ENCODE measurements at places on chromosomes 2 and 18. TPM values are rescaled to one million over a fixed set of nuclear protein-coding genes. Genes with fewer than 3 reads are reported as not detected.

GRCh38 chr2:215420471-215420935, 15.4 kb downstream of the FN1 start:
- H3K27me3 ChIP-seq = no peaks in the 10 kb centered on the region
- H3K27ac ChIP-seq = no peak overlapping the region
- H3K4me1 ChIP-seq = no peaks in the 10 kb centered on the region
- H3K36me3 ChIP-seq = peaks cover 22% of the 10 kb centered on the region

DNA sequence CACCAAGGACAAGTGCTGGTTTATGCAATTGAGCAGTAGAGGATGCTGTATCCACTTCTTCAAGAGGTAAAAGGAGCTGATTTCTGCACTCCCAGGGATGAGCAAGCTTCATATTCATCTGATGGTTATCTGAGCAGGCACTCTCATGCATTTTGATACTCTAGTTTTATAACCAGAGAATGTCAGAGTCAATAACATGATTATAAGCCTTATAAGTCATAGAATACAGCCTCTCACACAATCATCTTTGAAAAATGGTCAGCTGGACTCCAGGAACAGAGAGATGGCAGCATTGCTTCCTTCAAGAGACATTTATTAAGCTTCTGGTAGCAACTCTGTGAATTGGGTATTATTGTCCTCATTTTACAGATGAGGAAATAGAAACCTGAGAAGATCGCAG, 167.1 kb downstream of the SLC8A1 start:
- no peaks in the 10 kb centered on the region for H3K27me3 ChIP-seq
- no peaks in the 10 kb centered on the region for H3K36me3 ChIP-seq
- no peak for DNase-seq
- no peak overlapping the region for H3K4me3 ChIP-seq
- H3K27ac ChIP-seq = no peak overlapping the region

DNA sequence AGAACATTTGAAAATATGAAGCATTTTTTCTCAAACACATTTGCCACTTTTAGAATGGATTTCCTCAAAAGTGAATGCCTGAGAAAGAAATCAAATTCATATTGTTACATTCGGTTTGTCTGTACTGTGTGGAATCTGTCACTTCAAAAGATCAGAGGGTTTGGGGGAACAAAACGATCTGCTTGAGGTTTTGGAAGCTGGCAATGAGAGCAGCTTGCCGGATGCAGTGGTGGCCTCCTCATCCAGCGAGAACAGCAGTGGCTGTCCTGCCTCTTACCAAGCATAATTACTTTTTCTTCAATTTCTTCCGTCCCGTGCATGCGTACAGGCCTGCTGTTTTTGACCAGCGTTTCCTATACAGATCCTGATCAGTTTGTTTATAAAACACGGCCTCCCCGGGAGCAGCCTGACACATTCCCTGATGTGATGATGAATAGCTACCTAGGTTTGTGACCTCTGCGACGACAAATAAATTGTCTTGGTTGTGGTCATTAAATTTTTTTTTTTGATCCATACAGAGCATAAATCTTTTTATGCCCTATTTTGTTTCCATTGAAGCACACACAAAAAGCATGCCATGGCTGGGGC, 45.2 kb downstream of the ITGA6 start:
- H3K4me1 ChIP-seq = no peaks in the 10 kb centered on the region
- no peaks in the 10 kb centered on the region for H3K27me3 ChIP-seq
- H3K27ac ChIP-seq = no peak overlapping the region
- no peak for DNase-seq
- no peaks in the 10 kb centered on the region for H3K36me3 ChIP-seq

DNA sequence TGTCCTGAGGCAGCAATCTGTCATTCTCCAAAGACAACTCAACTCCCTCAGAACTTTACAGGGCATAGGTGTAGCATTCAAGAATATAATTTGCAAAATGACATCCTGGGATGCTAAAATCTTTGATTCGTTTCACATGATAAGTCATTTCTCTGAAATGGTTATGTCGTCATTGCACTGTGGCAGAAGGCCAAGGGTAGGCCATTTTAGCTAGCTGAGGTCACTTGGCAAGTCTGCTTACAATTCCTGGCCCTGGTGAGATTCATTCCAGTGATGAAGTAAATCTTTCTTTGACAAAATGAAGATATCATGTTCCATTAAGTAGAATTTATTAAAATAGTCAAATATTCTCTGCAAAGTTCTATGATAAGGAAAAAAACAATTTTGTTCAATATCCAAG, 1410.3 kb upstream of the LRRTM1 start:
- H3K27me3 ChIP-seq = no peaks in the 10 kb centered on the region
- H3K4me3 ChIP-seq = no peak overlapping the region
- H3K4me1 ChIP-seq = no peaks in the 10 kb centered on the region
- H3K27ac ChIP-seq = no peak overlapping the region
- DNase-seq = no peak
- no peaks in the 10 kb centered on the region for H3K36me3 ChIP-seq

DNA sequence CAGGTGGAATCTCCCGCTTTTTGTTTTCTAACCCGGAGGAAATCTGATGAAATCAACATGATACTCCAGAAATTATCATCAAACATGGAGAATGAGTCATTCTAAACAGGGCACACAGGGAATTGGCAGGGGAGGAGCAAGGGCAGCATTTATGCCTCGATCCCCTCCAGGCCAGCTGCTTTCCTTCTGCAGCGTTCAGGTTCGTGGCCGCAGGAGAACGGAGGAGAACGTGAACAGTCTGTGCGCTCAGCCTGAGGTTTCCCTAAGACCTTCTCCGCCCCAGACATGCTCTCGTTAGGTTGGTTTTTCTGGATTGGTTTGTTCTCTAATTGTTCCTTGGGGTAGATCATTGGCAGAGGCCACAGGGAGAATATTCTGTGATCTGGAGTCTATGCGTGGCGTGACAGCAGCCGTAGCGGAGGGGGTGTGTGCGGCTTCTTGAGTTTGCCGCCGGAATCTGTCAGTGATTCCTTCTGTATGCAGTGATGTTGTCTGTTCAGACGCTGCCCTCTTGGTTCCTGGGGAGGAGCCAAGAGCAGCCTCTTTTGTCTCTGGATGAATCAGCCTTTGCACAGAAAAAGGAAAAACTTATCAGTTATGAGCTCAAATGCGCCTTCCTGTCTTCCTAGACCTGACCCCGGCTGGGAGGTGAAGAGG, 75.9 kb downstream of the SH3BP4 start:
- H3K36me3 ChIP-seq = no peaks in the 10 kb centered on the region
- H3K27ac ChIP-seq = peak overlapping the region; percentile 90
- H3K4me3 ChIP-seq = peak overlapping the region; percentile 29
- peaks cover 15% of the 10 kb centered on the region for H3K4me1 ChIP-seq

DNA sequence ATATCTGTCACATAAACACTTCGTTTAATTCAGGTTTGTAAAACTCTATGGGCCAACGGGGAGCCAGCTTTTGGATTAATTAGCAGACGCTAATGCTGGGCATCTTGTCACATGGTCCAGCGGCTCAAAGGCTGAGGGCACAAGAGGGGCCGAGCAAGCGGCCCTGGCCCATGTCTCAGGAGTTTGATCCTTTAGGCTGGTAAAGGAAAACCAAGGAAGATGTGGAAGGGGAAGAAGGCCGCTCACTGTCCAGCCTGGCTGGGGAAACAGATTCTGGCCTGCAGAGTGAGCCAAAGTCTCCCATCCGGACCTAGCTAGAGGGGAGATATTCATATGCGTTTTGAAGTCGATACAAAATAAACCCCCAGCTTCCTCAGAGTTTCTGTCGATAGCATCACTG, 248.6 kb upstream of the SIX2 start:
- H3K27me3 ChIP-seq = no peaks in the 10 kb centered on the region
- H3K27ac ChIP-seq = no peak overlapping the region
- no peak for DNase-seq
- no peaks in the 10 kb centered on the region for H3K36me3 ChIP-seq
- H3K4me1 ChIP-seq = peaks cover 26% of the 10 kb centered on the region

- H3K4me3 ChIP-seq = no peak overlapping the region
- H3K36me3 ChIP-seq = no peaks in the 10 kb centered on the region
- H3K27me3 ChIP-seq = no peaks in the 10 kb centered on the region
- H3K4me1 ChIP-seq = no peaks in the 10 kb centered on the region
Observed at GRCh38 chr18:52228166-52228565, 111.8 kb upstream of the DCC start.

DNA sequence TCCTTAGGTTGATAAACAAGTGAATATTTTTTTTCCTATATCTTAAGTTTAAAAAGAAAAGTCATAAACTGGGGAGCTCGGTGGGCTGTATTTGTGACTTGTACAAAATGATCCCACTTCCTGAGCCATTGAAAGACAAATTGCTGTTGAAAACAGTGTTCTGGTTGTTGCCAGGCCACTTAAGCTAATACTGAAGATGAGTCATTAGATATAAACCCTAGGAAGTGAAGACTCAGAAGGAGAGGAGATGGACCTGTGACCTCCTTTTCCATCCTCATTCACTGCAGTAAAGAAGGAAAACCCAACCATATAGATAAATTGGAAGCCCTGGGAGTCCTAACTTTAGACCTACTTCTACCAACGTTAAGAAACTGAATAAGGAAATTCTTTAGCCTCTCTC, 46.2 kb upstream of the SERPINE2 start:
- H3K27ac ChIP-seq = peak overlapping the region; percentile 11
- no peaks in the 10 kb centered on the region for H3K36me3 ChIP-seq
- no peaks in the 10 kb centered on the region for H3K4me1 ChIP-seq
- no peak for DNase-seq

DNA sequence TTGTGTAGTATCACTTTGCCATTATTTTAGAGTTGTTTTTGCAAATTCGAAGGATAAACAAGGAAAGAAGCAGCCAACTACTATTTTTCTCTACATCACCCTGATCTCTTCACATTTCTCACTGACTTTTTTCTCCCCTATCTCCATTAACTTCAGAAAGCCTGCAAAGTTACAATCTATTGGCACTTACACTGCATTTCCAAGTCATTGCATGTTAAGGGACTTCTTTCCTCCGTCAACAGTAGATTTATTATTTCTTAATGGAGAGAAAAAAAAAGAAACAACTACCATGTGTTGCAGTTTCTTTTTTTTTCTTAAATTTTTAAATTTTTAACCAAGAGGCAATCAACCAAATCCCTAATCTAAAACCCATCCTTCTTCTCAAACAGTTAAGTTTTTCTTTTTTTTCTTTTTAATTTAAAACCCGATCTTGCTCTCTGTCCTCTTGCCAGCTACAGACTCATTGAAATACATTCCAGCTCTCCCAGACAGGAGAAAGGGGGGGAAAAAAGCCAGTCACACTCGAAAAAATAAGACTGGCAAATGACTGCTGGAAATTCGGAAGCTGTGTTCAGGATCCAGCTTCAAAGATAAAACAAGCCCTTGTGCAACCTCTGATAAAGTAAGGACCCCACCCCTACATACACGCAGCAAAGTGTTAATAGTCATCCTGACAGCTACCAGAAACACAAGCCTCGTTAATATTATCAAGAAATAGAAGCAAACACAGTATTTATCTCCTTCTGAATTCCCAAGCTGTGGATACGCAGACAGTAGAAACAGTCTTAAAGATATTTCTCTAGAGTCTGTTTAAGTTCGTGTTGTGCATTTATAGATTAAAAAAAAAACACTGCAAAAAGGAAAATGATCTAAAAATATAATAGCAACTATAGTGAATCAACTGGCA, 1.3 kb downstream of the LRRTM4 start:
- H3K36me3 ChIP-seq = no peaks in the 10 kb centered on the region
- no peak overlapping the region for H3K27ac ChIP-seq
- H3K27me3 ChIP-seq = no peaks in the 10 kb centered on the region
- no peak overlapping the region for H3K4me3 ChIP-seq
- H3K4me1 ChIP-seq = no peaks in the 10 kb centered on the region
- DNase-seq = no peak

DNA sequence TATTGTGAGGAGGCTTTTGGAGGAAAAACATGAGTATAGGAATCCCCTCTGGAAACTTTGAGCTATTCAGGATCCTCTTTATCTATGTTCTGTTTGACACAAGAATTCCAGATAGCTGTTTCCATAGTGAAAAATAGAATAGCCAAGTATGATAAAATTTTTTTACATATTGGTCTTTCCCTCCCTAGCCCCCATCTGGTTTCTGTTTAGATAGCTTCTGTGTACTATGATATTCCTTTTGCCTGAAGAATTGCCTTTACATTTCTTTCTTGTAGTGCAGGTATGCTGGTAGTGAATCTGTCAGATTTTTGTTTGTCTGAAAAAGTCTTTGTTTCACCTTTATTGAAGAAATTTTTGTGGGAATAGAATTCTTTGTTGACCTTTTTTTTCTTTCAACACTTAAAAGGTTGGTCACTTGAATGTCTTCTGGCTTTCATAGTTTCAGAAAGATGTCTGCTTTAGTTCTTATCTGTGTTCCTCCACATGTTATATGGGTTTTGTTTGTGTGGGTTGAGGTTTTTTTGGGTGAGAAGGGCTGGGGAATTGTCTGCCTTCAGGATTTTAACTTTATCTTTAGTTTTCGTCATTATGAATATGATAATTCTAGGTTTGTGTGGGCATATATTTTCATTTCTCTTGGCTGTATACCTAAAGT, 29.9 kb upstream of the FBLN7 start:
- H3K27ac ChIP-seq = no peak overlapping the region
- no peaks in the 10 kb centered on the region for H3K36me3 ChIP-seq
- H3K4me1 ChIP-seq = no peaks in the 10 kb centered on the region
- no peak for DNase-seq
- H3K27me3 ChIP-seq = no peaks in the 10 kb centered on the region

DNA sequence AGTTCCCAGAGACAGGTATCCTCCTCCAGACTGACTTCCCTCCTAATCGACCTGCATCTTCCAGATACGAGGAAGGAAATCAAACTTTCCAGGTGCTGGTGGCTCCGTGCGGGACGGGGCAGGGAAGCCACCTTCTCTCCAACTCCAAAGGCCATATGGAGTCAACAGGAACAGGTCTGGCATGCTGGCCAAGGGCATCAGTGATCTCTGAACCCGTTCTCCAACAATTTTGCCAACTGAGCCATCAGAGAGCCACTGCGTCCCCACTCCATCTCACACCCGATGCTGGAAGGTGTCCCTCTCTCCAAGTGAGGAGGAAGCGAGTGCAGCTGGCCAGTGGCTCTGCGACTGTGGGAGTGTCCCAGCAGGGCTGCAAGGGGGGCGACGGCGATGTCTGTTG, 5.4 kb downstream of the EDAR start:
- DNase-seq = no peak
- no peaks in the 10 kb centered on the region for H3K36me3 ChIP-seq
- peaks cover 70% of the 10 kb centered on the region for H3K4me1 ChIP-seq
- H3K4me3 ChIP-seq = no peak overlapping the region
- no peaks in the 10 kb centered on the region for H3K27me3 ChIP-seq

GRCh38 chr2:11940121-11940743, 193.8 kb downstream of the LPIN1 start:
- no peaks in the 10 kb centered on the region for H3K36me3 ChIP-seq
- DNase-seq = no peak
- no peak overlapping the region for H3K4me3 ChIP-seq
- no peak overlapping the region for H3K27ac ChIP-seq
- H3K4me1 ChIP-seq = no peaks in the 10 kb centered on the region

TUBA3E gene
- total RNA-seq = not detected

DUSP2 gene
- total RNA-seq = 10.3 TPM

TMEM127 gene
- 26.1 TPM for total RNA-seq

Data from esophagus squamous epithelium (tissue), 5 donors.